ENCODE measurements at places on chromosomes 12 and 14.

- no peak for DNase-seq
These were observed 1.7 kb upstream of the VASH1 start for GRCh38 chr14:76759589-76759988.

GRCh38 chr14:80850197-80850814 is 91.2 kb downstream of the CEP128 start:
- DNase-seq: peak; percentile 52

DNA sequence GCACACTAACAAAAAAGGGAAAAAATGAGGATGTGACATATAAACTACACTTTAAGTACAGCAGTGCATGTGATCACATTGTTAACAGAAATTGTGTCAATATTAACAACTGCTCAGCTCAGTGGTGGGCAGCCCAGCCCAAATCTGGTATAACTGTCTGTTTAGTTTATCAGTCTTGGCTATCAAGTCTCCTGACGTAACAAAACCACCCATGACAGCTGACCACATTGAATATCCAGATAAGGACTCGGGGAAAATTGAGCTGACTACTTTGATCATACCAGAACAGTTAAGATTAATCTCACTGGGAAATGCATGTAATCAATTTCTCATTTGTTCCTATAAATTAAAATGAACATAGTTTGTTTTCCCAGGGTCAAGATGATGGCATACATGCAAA is 396.6 kb downstream of the SNAPC1 start:
- no peak for DNase-seq

- DNase-seq: no peak
These were observed 68.2 kb downstream of the DNAI7 start for GRCh38 chr12:25126746-25127145.

- no peak for DNase-seq
These were observed 39.6 kb downstream of the DAD1 start for GRCh38 chr14:22549324-22549962.

DNA sequence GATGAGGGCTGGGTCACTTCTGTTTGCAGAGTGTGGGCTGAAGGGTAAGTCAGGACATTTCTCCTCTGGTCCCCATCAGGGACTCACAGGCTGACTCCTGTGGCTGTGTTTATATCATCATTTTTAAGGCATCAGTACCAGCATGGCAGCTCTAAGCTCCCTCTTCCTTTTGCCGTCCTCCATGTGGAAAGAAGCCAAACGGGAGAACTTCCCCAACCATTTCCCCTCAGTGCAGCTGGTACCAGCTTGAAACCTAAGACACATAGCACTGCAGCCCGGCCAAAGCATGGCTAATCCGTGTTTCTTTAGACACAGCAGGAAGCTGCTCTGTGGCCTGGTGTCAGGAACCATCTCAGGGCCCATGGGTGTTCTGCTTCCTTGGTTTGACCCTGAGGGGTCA is 31.9 kb upstream of the ATP2A2 start:
- DNase-seq: no peak

GRCh38 chr12:126768517-126768916 is 1498.5 kb upstream of the TMEM132C start:
- no peak for DNase-seq

GRCh38 chr14:24132061-24132685 is 1.7 kb downstream of the FITM1 start:
- DNase-seq: no peak
